ENCODE measurements at places on chromosomes 3 and 15.

- DNase-seq = peak; percentile 76
Measured at GRCh38 chr3:71066356-71066755, 517.2 kb downstream of the FOXP1 start.

DNA sequence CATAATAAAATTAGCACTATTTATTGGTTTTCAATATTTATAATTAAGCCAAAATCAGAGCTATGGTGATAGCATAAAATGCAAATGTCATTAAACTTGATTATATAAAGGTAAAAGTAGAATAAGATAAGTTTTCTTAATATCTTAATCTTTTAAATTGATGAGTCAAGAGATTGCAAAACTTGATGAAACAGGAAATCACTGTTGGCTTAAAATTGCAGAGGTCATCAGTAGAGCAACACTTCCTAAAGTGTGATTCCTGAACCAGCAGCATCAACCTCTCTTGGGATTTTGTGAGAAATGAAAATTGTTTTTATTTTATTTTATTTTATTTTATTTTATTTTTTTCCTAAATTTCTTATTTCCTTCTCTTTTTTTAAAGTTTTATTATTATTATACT lies 226.4 kb upstream of the CTDSPL start:
- DNase-seq = no peak

GRCh38 chr3:149848238-149848637 lies 35.2 kb downstream of the RNF13 start:
- peak; percentile 63 for DNase-seq

DNA sequence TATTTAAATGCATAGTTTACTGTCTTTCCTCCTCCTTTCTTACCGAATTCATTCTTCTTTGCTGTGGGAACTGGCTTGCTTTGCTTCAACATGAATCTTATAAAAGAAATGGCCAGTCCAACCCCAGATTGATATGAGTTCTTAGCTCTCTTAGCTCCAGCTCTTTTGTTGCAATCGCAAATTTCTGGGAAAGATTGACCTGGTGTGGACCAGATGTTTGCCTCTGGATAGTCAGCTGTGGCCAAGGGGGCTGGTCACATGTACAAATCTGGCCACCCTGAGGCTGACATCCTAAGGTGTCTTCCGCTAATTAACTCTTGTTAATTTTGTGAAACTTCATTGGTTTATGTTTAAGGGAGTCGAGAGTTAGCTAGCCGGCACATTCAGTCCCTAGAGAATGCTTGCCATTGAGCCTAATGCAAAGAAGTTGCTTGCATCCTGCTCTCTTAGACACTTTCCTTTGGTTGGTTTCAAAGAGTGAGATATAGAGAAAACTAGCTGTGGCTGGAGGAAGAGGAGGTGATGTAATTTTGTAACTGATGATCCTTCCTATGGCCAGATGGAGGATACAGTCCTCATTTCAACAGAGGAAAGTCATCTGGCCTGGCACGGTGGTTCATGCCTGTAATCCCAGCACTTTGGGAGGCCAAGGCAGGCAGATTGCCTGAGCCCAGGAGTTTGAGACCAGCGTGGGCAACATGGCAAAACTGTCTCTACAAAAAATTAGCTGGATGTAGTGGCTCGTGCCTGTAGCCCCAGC lies 162.4 kb downstream of the ADAMTSL3 start:
- DNase-seq = no peak

DNA sequence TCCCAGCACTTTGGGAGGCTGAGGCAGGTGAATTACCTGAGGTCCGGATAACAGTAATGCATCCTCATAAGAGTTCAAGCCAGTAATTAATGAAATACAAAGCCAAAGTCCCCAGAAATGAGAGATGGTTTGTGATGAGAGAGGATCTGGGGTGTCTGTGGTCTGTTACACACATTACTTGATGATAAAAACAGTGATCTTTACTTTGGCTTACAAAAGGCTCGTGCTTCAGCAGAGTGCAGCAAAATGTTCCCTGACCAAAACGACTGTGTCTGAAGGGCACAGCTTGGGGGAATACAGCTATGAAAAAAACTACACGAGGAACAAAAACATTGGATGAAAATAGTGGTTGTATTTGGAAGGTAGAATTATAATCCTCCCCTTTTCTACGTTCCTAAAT lies 40.9 kb downstream of the CRTC3 start:
- DNase-seq = no peak

GRCh38 chr15:100103828-100104227 lies 237.9 kb downstream of the ADAMTS17 start:
- DNase-seq = no peak

GRCh38 chr3:124126436-124127023 lies 134.6 kb upstream of the ROPN1 start:
- DNase-seq = no peak

DNA sequence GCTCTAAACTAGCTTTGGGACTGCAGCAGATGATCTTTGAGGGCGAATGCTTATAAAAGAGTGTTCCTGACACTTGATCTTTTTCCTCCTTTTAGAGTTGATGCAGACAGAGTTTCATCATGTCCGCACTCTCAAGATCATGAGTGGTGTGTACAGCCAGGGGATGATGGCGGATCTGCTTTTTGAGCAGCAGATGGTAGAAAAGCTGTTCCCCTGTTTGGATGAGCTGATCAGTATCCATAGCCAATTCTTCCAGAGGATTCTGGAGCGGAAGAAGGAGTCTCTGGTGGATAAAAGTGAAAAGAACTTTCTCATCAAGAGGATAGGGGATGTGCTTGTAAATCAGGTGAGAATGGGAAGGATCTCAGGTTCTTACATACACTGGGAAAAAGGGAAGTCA lies 75.7 kb downstream of the KLHL25 start:
- no peak for DNase-seq

DNA sequence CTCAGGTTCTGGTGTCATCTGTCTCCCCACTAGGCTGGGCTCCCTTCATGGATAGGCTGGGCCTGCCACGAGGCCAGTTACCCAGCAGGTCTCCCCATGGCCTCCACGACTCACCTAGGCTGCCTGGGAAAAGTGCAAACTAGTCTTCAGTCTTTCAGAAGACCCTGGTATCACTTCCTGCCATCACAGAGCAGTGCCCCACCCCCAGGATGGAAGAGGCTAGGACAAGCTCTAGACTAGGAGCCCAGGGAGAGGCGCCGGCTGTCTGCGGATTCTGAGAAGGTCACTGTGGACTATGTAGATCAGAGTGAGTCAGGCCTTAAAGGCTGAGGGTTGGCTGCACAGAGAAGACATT lies 63.7 kb downstream of the CORO2B start:
- no peak for DNase-seq

- DNase-seq = no peak
Measured at GRCh38 chr3:126580746-126581145, 22.0 kb upstream of the C3orf22 start.

- no peak for DNase-seq
Measured at GRCh38 chr15:69462030-69462492, 9.4 kb downstream of the RPLP1 start.

GRCh38 chr3:186990277-186990676 lies 60.0 kb downstream of the ST6GAL1 start:
- DNase-seq = no peak

DNA sequence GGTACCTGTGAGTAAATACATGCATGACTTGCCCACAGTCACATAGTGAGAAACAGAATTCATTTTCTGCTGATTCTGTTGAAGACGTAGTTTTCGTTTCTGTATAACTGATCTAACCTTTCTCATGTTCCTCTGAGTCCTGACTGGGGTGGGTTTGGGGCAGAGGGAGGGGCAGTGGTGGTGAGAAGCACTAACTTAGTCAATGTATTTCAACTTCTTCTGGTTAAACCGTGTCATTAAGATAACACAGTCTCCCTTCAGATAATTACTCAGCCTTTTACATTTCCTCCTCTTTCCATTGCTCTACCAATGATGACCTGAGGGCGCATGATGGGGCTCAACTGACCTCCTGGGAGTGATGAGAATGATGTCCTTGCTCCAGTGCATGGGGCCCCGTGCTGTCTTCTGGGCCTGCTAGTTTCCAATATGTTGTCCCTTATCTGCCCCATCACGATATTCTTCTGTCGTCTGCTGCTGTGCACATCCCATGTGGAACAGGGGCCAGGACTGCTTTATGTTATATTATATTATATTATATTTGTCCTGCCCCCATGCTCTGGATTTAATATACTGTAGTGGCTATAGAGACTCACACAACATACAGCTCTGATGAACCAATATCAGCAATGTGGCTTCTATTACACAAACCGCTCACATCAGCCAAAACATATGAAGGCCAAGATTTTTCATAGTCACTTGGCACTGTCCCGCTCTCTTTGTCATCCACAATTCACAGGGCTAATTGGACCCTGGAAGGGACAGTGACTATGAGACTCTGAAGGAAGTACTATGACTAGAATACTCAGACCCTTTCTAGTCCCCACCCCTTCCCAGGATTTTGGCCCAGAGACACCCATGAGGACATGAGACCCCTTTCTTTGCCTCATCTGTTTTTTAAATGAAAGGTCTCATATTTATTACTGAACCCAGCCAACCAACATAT lies 407.1 kb upstream of the MCTP2 start:
- DNase-seq = no peak

DNA sequence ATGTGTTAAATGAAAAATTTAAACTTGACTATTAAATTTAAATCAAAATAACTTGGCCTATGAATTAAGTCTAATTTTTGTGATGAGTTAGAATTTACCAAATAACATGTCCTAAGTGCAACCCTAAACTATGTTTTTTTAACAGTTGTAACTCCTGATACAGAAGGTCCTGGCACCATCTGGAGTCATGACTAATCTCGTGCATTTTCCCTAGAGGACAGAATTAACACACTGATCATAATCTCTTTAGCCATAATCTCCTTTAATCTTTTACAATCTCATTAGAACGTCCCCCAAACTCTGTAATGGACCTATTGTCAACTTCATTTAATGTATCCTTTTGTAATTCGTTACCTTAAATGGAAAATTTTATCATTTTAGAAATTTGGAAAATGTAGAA lies 100.6 kb downstream of the SUCNR1 start:
- DNase-seq = no peak

GRCh38 chr3:71051893-71052687 lies 531.4 kb downstream of the FOXP1 start:
- no peak for DNase-seq

- DNase-seq = no peak
Measured at GRCh38 chr15:42157981-42158765, 1.7 kb upstream of the PLA2G4F start.

All from GF-D8 (cell line).